ENCODE measurements at places on chromosomes 3 and 15. TPM values are rescaled to one million over a fixed set of nuclear protein-coding genes. Genes with fewer than 3 reads are reported as not detected.
A peak's percentile ranks its signal among the peaks of the same experiment; 100 is the strongest.

The CCR1 gene
- 1.7 TPM for total RNA-seq

DNA sequence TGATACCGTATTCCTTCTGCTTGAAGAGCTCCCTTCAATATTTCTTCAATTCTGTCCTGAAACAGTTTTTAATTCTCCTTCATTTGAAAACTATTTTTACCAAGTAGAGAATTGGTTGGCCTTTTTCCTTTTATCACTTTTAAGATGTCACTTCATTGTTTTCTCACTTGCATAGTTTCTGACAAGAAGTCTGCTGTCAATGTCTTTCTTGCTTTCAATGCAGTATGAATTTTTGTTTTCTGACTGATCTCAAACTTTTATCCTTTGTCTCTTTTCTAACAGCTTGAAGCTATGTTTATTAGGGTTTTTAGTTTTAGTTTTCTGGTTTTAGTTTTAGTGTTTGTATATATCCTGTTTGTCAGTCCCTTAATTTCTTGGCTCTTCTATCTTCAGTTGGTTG lies 364.8 kb upstream of the TPRG1 start:
- H3K27me3 ChIP-seq = no peaks in the 10 kb centered on the region
- no peak overlapping the region for H3K4me3 ChIP-seq
- DNase-seq = no peak
- no peaks in the 10 kb centered on the region for H3K36me3 ChIP-seq
- no peak overlapping the region for H3K27ac ChIP-seq

GRCh38 chr3:12141350-12141749 lies 17.4 kb downstream of the TIMP4 start:
- no peaks in the 10 kb centered on the region for H3K27me3 ChIP-seq
- no peak for DNase-seq
- peaks cover 53% of the 10 kb centered on the region for H3K4me1 ChIP-seq
- H3K36me3 ChIP-seq = no peaks in the 10 kb centered on the region
- no peak overlapping the region for H3K4me3 ChIP-seq

DNA sequence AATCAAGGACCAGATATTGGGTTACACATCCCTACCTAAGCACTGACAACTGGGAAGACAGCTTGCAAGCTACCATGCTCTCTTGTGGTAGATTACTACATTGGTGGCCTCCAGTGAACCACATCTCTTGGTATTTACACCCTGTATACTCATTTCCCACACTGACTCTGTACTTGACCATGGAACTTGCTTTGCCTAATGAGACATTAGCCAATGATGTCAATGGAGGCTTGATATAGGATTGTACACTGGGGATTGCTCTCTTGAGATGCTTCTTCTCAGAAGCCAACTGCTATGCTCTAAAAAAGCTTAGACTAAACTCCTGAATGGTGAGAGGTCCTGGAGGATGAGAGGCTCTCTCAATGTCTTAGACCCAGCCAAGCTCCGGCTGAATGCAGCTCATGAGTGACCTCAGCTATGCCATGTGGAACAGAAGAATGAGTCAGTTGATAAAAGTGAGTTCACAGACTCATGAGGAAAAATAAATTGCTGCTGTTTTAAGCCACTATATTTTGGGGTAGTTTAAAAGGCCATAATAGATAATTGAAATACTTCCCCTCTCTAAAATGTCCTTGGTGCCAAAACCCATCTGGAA lies 61.5 kb upstream of the GALNT15 start:
- no peaks in the 10 kb centered on the region for H3K4me1 ChIP-seq
- H3K27ac ChIP-seq = peak overlapping the region; percentile 55

DNA sequence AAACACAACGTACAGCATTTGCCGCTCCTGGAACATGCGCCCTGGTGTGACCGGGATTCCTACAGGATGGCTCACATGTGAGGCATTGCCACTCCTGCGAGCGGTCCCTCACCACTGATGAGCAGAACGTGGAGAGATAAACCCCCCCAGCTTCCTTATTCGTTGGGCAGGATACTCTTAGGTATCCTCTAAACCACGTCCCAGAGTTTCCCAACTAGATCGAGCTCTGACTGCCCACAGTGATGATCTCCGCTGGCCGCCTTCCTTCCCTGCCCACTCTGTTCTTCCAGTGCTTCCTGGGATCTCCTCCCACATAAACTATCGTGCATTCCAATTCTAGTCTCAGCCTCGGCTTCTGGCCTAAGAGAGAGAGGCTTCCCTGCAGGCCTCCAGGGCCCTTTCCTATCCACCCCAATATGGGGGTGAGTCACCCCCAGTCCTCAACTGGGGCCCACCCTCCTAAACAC lies 91.8 kb downstream of the TOP2B start:
- DNase-seq = no peak
- peak overlapping the region; percentile 80 for H3K27ac ChIP-seq
- H3K4me3 ChIP-seq = no peak overlapping the region
- H3K4me1 ChIP-seq = peaks cover 14% of the 10 kb centered on the region
- no peaks in the 10 kb centered on the region for H3K36me3 ChIP-seq

DNA sequence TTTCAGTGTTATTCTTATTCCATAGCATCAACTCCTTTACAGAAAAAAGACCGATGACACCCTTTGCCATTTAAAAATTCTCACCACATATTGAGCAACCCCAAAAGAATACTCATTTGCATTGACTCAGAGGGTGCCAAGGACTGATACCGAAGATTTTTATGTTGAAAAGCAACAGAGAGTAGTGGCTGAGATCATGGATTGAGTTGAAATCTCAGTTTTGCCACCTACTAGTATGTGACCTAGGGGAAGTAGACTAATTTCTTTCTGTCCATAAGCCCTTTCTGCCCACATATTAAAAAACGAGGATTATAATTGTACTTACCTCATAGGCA lies 313.9 kb upstream of the SATB1 start:
- no peaks in the 10 kb centered on the region for H3K4me1 ChIP-seq
- H3K36me3 ChIP-seq = no peaks in the 10 kb centered on the region
- no peak overlapping the region for H3K27ac ChIP-seq
- H3K27me3 ChIP-seq = no peaks in the 10 kb centered on the region

The ITPKA gene
- 0.55 TPM for total RNA-seq

The ZKSCAN7 gene
- 2.3 TPM for total RNA-seq

The AGBL1 gene
- total RNA-seq = not detected

GRCh38 chr3:128036119-128036518 lies 16.1 kb upstream of the SEC61A1 start:
- H3K36me3 ChIP-seq = no peaks in the 10 kb centered on the region
- H3K4me3 ChIP-seq = no peak overlapping the region
- no peak for DNase-seq
- H3K27ac ChIP-seq = no peak overlapping the region
- H3K4me1 ChIP-seq = no peaks in the 10 kb centered on the region
- H3K27me3 ChIP-seq = no peaks in the 10 kb centered on the region

GRCh38 chr3:56915966-56916586 lies 114.3 kb upstream of the ARHGEF3 start:
- H3K4me1 ChIP-seq = peaks cover 26% of the 10 kb centered on the region
- no peaks in the 10 kb centered on the region for H3K27me3 ChIP-seq
- DNase-seq = peak; percentile 25
- no peaks in the 10 kb centered on the region for H3K36me3 ChIP-seq
- H3K27ac ChIP-seq = peak overlapping the region; percentile 57

The CCDC13 gene
- total RNA-seq = not detected

GRCh38 chr15:68230157-68231100 lies 901 bp upstream of the CLN6 start:
- H3K27ac ChIP-seq = peak overlapping the region; percentile 56
- H3K4me3 ChIP-seq = peak overlapping the region; percentile 73
- no peak for DNase-seq

The CPEB1 gene
- 1.3 TPM for total RNA-seq

DNA sequence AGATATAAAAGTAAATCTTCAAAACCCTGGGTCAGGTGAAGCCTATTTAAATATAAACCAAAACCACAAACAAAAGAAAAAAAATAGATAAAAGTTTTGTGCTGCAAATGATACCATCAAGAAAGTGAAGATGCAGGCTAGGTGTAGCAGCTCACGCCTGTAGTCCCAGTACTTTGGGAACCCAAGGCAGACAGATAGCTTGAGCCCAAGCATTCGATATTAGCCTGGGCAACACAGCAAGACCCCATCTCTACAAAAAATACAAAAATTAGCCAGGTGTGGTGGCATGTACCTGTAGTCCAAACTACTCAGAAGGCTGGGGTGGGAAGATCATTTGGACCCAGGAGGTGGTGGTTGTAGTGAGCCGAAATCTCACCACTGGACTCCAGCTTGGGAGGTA lies 164.8 kb downstream of the MAGI1 start:
- H3K27me3 ChIP-seq = no peaks in the 10 kb centered on the region
- H3K27ac ChIP-seq = no peak overlapping the region
- H3K36me3 ChIP-seq = no peaks in the 10 kb centered on the region
- no peak overlapping the region for H3K4me3 ChIP-seq

The SPRED1 gene
- total RNA-seq = 6.5 TPM

The IGSF10 gene
- 2.9 TPM for total RNA-seq

The DAZL gene
- total RNA-seq = not detected

DNA sequence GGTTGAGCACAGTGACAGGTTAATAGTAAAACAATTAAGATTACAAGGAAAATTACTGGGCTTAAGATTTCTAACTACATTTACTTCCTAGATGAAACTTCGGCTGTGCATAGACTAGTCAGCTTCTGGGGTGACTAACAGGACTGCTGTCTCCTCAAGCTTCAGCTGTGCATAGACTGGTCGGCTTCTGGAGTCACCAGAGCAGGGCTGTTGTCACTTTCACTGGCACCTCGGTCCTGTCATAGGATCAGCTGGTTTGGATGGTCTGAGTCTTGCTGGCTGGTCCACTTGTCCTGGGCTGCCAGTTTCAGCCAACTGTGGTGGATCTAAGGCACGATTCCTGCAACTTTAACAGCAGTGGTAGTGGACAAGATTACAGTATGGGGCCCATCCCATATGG lies 23.9 kb upstream of the ACAD9 start:
- H3K4me3 ChIP-seq = no peak overlapping the region
- H3K36me3 ChIP-seq = no peaks in the 10 kb centered on the region
- H3K27me3 ChIP-seq = no peaks in the 10 kb centered on the region
- H3K27ac ChIP-seq = no peak overlapping the region

GRCh38 chr15:37083610-37084009 lies 16.7 kb downstream of the MEIS2 start:
- H3K27ac ChIP-seq = no peak overlapping the region
- peaks cover 16% of the 10 kb centered on the region for H3K36me3 ChIP-seq
- H3K4me1 ChIP-seq = peaks cover 96% of the 10 kb centered on the region
- no peak overlapping the region for H3K4me3 ChIP-seq
- H3K27me3 ChIP-seq = no peaks in the 10 kb centered on the region

The CHDH gene
- 14.3 TPM for total RNA-seq

DNA sequence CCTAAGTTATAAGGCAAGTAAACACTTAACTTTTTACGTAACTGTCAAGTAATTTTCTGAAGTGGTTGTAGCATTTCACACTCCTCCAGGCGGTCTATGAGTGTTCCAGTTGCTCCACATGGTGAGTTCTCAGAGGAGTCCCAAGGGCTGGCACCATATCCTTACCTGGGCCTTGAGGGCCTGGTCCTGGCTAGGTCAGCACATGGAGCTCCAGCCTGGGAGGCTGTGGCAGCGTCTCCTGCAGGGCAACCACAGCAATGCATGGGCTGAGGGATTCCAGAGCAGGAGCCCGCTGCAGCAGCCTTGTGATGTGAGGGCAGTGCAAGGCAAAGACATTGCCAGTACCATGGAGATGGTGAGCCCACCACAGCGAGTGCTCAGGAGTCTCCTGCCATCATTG lies 32.2 kb upstream of the LYZL4 start:
- H3K27ac ChIP-seq = no peak overlapping the region
- no peaks in the 10 kb centered on the region for H3K36me3 ChIP-seq
- DNase-seq = no peak
- H3K4me1 ChIP-seq = no peaks in the 10 kb centered on the region

GRCh38 chr3:129389572-129389937 lies 38.9 kb downstream of the EFCAB12 start:
- H3K4me1 ChIP-seq = no peaks in the 10 kb centered on the region
- H3K27me3 ChIP-seq = no peaks in the 10 kb centered on the region
- H3K36me3 ChIP-seq = peaks cover 69% of the 10 kb centered on the region
- no peak overlapping the region for H3K4me3 ChIP-seq

DNA sequence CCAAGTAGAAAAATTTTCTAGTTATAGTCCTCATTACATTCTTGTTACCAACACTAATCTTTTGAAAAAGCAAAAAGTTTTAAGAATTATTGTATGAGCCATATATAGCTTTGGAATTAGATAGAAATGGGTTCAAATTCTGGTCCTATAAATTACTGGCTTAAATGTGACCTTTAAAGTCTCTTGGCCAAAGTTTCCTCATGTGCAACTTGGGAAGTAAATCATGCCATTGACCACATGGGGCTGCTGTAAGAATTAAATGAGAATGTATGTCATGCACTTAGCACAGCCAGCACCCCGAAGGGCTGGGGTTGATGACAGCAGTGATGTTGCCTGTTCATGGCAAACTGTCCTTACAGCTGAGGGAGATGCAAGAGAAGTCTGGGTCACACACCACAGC lies 108.3 kb downstream of the TOP2B start:
- no peaks in the 10 kb centered on the region for H3K27me3 ChIP-seq
- H3K4me1 ChIP-seq = peaks cover 8% of the 10 kb centered on the region
- H3K27ac ChIP-seq = peak overlapping the region; percentile 31
- H3K36me3 ChIP-seq = no peaks in the 10 kb centered on the region
- no peak overlapping the region for H3K4me3 ChIP-seq
- no peak for DNase-seq

The ZMAT3 gene
- total RNA-seq = 10.1 TPM

DNA sequence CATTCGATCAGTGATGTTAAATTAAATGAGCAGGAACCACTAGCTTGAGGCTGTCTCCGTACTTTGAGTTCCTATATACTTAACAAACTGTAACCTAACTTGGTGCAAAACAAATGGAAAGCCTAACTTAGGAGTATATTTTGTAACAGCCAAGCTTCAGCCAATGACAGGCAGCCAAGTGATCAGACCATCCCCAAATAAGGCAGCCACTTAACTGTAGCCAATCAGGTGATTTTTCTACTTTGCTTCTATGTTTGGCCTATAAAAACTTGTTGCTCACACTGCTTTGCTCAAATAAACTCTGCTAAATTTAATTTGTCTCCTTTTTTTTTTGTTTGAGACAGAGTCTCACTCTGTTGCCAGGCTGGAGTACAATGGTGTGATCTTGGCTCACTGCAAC lies 19.3 kb upstream of the ZNF770 start:
- H3K4me3 ChIP-seq = no peak overlapping the region
- H3K27me3 ChIP-seq = no peaks in the 10 kb centered on the region
- DNase-seq = no peak
- H3K27ac ChIP-seq = no peak overlapping the region
- no peaks in the 10 kb centered on the region for H3K36me3 ChIP-seq

DNA sequence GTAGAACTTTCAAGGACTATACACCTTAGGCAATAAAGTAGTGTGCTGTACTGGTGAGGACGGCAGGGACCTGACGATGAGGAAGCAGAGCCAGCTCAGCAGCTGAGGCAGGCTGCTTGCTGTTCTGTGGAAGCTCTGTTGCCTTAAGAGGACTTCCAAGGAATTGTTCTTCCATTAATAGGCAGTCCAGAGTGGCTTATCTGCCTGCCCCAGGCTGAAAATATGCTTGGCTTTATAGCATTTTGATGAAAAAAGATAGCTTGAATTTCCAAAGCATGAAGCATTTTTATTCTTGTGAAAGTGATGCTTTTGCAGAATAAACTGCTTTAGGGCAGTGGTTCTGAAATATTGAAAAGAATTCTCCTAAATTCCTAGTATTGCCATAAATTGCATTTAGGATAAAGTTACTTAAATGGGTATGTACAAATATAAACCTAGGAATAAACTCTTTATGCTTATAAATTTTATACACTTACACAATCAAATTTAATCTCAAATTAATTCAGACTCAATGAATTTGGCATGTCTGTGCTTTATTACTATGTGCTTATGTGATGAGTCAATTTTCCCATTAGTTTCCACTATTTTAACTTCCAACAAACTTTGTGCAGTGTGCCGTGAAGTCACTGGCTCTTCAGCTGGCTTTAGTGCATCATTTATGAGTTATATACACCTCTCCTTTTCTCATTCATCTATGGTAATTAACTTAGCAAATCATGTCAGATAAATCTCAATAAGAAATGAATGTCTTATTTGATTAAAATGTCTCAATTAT lies 231.0 kb upstream of the RASGRP1 start:
- DNase-seq = no peak
- H3K4me1 ChIP-seq = no peaks in the 10 kb centered on the region
- H3K27ac ChIP-seq = no peak overlapping the region
- no peaks in the 10 kb centered on the region for H3K36me3 ChIP-seq
- H3K4me3 ChIP-seq = no peak overlapping the region

Measured in heart right ventricle (tissue), 16 donors.